NCI-H1092 (cell line): ENCODE measurements at places on chromosomes 2 and 18.

GRCh38 chr2:36476411-36476810 is 120.8 kb downstream of the CRIM1 start:
- no peak for DNase-seq

DNA sequence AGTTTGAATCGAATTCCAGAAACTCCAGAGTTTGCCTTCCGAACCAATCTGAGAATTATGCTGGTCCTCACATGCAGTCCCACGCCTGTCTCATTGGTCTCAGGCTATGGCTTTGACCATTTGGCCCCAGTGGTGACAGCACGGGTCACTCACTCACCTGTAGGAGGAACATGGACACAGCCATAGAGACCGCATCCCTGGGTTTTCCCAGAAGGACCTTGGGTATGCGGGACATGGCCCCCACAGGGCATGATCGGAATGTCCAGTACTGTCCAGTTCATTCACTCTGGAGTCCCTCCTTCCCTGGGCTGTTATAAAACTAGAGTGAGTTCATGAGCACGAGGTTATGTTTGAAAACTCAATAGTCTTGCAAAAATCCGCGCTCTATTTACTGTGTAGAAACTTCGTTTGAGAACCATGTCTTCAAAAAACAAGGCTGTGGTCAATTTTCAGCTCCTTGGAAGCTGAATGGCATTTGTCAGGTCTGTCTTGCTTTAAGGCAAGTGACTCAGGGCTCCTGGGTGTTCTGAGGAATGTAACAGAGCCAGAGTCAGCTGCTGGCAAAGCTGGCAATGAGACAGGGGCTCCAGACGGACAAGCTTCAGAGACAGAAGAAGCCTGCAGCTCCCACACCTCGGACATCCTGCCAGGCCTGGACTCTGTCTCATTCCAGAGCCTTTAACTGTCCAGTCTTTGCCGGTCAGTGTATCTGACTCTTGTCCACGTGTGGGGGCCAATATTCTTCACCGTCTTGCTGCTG is 86.7 kb upstream of the TMEM18 start:
- DNase-seq, result no peak

GRCh38 chr2:205914213-205915129 is 171.5 kb downstream of the INO80D start:
- no peak for DNase-seq

DNA sequence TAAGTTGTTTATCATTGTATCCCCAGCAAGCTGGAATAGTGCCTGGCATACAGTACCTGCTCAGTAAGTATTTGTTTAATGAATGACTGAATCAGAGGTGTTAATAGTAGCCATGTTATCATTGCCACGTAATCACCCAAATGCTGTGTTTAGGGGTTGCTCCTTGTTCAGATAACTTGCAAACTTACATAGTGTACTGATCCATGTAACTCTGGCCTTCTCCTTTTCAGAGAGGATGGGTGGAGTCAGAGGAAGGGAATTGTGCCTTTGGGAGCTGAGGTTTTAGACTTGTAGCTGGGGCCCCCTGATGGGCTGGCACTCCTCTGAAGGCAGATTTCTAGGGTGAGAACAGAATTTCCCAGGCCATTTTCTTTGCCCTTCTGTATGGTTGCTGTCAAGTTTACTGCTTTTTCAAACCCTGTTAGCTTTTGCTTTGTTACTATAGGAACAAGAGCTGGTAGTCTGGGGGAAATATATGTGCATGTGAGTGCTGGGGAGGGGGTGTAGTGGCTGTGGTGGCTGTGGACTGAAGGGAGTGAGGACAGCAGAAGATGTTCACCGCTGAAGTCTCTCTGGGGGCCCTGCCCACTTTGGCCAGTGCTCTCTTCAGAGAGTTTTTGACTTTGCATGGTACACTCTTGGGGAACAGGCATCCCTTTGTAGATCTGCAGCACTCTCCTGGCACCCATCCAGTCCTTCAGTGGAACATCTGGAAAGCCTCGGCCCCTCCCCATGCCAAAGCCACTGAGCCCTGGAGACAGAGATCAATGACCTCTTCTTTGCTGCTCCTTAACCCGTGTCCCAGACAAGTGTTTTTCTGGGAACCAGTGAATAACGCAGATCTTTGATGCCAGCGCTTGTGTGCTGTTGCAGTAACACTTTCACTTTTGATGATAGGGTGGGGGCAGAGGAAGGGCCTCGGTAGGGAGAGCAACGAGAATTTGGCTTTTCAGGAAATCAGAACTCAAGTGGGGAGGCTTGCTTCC is 209.0 kb downstream of the PRKCE start:
- DNase-seq, result no peak

DNA sequence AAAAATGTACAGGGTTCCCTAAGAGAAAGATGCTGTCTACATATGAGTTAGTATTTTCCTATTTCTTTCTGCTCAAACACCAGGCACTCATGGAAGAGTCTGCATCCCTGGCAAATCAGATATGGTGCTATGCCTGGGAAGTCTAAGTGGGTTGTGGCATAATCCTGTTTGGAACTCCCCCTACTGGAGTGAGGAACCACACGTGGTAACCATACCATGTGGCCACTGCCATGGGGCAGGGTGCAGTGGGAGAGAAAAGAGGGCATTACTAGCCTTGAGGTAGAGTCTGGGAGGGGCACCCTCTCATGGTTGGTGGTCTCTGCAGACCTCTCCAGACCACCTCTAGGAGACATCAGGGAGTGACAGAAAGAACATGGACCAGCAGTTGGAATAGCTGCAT is 257.9 kb upstream of the ATP5MC3 start:
- no peak for DNase-seq

DNA sequence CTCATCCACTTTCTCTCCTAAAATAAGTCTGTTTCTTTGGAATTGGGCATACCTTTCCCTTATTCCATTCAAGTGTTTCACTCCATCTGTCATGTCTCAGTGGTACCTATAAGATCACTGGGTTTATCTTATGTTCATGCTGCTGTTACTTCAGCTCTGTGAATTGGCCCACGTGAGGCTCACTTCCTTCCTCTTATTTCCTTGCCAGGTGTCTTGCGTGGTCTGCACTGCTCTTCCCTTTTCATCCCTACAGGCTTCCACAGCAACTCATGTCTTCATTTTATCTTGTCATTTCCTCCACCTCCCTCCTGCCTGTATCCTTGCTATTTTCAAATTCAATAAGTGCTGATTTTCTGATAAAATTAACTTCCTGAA is 159.1 kb upstream of the ALPP start:
- DNase-seq, result no peak

DNA sequence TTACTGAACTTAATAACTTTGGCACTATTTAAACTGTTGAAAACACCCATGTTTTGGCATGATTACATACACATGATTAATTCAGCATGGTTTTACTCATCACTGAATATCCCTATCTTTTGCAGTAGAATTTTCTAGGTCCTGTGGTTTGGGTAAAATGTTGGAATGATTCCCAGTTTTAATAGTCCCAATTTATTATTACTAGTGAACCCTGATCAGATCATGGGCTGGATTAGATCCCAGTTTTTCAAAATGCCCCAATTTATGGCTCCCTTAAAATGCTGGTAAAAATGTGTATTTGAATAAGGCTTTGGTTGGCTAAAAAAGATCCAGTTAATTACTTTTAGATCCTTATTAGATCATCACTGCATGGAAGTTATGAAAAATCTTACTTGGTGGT is 273.6 kb upstream of the NRP2 start:
- DNase-seq, result no peak

DNA sequence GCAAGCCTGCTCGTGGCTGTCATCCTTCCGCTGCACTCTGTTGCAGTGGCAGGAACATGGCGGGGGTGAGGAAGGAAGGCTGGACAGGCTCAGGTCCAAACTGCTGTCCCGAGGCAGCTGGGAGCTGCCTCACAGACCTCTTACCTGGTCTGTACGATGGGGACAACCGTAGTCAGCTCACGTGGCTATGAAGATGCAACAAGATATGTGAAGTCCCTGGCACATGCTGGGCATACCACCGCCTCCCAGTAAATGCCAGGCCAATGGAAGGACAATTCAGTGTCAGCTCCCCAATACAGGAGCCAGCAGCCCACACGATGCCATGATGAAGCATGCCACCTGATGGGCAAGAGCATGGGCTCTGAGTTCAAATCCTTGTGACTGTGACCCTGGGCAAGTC is 344.4 kb downstream of the CYRIA start:
- DNase-seq, result no peak

DNA sequence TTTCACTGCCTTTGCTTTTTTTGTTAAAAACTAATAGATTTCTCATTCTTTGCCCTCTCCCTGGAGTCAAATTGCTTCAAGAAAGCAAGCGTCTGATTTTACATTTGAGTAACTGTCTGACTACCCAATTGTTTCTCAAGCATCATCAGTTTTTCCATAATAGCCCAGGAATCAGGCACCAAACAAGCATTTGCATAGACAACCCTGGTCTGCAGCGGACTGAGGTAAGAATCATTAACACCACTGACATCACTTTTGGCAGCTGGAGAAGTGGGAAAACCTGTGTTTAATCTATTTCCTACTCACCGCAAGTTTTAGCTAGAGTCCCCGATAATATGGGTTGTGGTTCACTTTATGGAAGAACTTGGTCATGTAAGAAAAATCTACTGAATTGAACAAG is 55.7 kb downstream of the IRS1 start:
- no peak for DNase-seq

GRCh38 chr2:225842939-225843338 is 443.4 kb downstream of the NYAP2 start:
- DNase-seq, result no peak

DNA sequence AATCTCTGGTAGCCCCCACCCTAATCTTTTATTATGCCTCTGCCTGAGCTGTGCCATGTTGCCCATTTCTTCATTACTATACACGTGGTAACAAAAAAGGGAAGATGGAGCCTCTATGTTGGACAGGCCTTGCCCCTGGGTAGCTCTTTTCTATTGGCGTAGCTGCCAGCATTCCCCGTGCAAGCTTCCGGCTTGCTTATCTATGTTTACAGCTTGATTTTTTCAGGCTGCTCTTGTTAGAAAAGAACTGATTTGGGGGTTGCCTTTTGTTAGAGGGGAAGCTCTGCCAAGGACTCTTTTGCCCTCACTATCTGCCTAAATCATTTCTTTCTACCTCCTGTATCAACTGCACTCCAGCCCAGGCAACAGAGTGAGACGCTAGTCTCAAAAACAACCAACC is 45.5 kb upstream of the ZSWIM2 start:
- DNase-seq, result no peak

GRCh38 chr2:65077898-65078297 is 21.7 kb downstream of the CEP68 start:
- DNase-seq, result no peak

DNA sequence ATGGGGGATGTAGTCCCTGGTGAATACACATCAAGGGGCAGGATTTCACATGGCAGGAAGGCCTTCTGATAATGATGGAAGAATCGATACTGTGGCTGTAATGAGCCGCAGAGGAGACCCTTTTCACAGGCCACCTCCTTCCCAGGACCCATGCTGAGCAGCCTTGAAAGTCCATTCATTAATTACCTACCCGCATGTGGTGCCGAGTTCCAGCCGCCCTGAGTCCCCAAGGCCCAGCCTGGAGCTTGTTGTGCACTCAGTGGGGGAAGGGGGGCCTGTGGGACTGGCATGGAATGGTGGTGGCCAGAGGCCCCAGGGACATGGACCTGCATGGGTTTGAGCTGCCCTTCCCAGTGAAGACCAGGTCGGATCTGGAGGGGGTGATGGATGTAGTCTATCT is 25.5 kb downstream of the ASB18 start:
- no peak for DNase-seq

DNA sequence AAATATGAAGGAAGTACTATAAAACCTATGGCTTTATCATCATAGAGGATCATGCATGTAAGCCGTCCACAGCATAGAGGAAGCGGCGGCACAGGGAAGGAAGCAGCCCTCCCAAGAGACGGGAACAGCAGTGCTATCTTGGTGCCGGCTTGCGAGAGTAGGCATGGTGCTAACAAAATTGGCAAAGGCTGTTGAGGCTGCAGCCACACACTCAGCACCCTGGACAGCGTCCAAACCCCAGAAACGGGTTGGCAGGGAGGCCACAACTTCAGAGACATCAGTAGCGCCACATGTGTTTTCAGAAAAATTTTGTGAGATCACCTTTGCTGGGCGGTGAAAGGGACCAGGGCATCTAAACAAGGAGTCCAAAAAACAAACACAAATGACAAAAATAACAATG is 37.7 kb downstream of the NETO1 start:
- peak; percentile 33 for DNase-seq

DNA sequence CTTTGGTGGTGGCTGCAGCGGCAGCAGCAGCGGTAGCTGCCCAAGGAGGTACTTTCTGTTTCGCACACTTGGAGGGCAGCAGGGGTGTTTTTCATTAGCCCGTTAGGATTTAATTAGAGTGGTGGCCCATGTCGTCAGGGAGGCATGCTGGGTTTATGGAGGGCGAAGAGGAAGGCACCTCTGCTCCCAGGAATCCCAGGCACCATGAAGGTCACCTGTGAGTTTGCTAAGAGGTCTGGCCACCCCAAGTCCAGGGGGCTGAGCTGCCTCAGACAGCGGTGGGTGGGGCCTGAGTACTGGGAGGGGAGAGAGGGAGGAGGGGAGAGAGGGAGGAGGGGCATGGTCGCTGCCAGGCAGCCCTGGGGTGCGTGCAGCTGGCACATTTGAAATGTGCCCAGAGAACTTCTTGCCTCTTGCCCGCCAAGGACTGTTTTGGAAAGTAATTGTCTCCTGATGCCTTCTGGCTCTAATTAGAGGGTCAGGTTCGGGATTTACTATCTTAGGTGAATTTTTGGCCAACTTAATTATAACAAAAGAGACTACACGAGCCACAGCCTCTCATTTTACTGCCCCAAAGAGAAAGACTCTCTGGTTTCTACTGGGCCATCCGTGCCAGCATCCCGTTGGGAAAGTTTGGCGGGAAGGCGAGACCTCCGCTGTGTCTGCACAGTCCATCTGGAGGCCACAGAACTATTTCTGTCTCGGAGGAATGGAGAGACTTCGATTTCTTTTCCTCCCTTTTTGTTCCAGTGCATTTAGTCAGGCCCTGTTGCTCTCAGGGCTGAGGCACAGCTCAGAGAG is 62.0 kb downstream of the GLI2 start:
- DNase-seq, result no peak

- DNase-seq, result no peak
These were observed 272.0 kb upstream of the RAB12 start for GRCh38 chr18:8337211-8337610.

DNA sequence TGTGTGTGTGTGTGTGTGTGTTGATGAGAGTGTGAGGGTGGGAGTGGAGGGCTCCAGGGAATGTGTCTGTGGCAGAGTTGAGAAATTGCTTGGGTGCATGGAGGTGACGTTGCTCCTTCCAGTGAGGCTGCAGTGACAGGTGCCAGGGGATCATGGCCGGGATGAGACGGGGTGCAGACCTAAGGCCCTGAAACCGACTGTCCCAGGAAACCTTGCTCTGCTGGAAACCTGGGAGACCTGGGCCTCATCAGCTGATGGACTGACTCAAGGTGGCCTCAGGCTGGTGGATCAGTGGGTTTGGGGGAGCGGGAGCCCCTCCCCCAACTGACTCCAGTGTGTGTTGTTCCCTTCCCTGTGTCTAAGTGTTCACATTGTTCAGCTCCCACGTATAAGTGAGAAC is 56.6 kb downstream of the INHBB start:
- DNase-seq, result no peak
